Natural killer cell treated with Interleukin-12 subunit alpha and Interleukin-12 subunit beta and Interleukin-15 and Interleukin-18, amount 100 ng/mL, for 72 hours (primary cell): ENCODE measurements at places on chromosomes 7 and 10.
A peak's percentile ranks its signal among the peaks of the same experiment; 100 is the strongest.

- H3K27ac ChIP-seq, result peak overlapping the region; percentile 78
- H3K4me1 ChIP-seq, result peaks cover 60% of the 10 kb centered on the region
- no peak for DNase-seq
- no peak overlapping the region for H3K4me3 ChIP-seq
- peaks cover 45% of the 10 kb centered on the region for H3K36me3 ChIP-seq
Observed at GRCh38 chr10:62000037-62000603, 98.6 kb downstream of the ARID5B start.

DNA sequence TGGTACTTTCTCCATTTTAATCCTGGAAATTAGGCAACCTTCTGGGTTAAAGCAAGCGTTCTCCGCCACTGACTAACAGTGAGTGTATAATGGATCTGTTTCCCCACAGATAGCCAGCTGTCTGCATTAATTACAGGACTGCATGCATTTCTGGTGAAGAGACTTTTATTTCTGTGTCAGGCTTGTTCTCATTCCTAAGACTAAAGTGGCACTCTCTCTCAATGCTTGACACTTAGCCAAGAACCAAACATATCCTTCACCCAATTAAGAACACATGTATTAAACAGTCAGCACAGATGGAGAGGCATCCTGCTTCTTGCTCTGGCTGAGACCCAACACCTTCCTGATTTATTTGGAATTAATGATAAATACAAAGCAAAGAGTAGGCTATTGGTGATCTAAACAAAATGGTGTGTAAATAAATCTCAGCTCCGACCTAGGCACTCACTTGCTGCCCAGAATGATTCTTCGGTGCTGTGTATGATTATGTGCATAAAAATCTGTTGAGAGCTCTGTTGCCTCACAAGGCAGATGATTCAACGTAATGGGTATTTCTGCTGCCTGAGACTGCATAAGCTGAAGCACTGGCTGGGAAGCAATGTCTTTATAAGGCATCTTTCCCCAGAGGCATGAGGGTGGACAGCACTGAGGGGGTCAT lies 16.8 kb downstream of the CALU start:
- no peak for DNase-seq
- no peak overlapping the region for H3K4me3 ChIP-seq
- no peak overlapping the region for H3K27ac ChIP-seq

DNA sequence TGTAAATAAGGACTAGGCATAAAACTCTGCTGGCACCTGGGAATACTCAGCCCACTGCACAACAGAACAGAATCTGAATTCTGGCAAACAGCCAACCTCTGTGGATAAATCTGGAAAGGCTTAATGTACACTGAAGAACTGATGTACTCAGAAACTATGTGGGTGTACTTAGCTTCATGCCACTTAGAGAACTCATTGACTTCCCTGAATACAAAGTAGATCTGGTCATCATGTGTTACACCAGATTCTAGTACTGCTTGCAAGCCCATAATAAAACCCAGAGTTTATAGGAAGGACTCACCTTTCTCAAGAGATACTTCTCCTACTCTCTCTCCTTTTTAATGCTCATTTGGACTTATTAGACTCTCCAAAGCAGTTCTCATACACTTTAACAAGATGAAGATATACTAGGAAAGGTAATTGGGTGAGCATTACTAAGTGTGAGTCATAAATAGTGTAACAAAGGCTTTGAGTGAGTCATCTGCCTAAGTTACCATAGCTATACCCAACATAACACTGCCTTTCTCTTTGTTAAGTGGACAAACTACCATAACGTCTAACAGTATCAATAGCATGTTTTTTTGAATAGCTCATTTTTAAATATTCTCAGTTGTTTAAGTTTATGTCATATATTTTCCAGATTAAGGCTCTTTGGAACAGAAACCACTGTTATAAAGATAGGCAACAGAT lies 309.1 kb downstream of the MDFIC start:
- no peak overlapping the region for H3K4me3 ChIP-seq
- no peak for DNase-seq
- H3K27me3 ChIP-seq, result peaks cover 7% of the 10 kb centered on the region
- no peaks in the 10 kb centered on the region for H3K36me3 ChIP-seq
- H3K27ac ChIP-seq, result no peak overlapping the region

GRCh38 chr10:55369670-55370420 lies 568.8 kb upstream of the PCDH15 start:
- H3K27me3 ChIP-seq, result no peaks in the 10 kb centered on the region
- H3K36me3 ChIP-seq, result no peaks in the 10 kb centered on the region
- no peak overlapping the region for H3K27ac ChIP-seq
- H3K4me1 ChIP-seq, result no peaks in the 10 kb centered on the region
- no peak overlapping the region for H3K4me3 ChIP-seq
- DNase-seq, result no peak

GRCh38 chr10:92142949-92143348 lies 147.9 kb downstream of the CPEB3 start:
- no peaks in the 10 kb centered on the region for H3K4me1 ChIP-seq
- no peak overlapping the region for H3K27ac ChIP-seq
- no peak overlapping the region for H3K4me3 ChIP-seq
- DNase-seq, result no peak
- H3K27me3 ChIP-seq, result no peaks in the 10 kb centered on the region

DNA sequence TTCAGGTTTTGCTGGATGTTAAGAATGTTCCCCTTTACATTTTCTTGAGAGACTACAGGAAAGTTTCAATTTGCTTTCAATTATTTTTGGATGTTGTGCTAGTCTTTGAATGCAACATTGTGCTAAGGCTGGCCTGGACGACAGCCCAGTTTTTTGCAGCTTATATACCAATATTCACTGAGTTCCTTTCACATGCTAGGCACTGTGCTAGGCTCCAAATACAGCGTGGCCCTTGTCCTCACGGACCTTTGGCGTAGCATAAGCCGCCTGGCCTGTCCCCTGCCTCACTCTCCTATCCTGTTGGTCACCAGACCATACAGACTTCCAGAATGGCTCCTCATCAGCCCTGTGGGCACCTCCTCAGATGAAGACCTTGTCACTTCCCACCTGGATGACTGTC lies 19.5 kb upstream of the HSPA12A start:
- H3K27me3 ChIP-seq, result peaks cover 40% of the 10 kb centered on the region
- no peak overlapping the region for H3K27ac ChIP-seq
- H3K4me1 ChIP-seq, result no peaks in the 10 kb centered on the region
- H3K4me3 ChIP-seq, result no peak overlapping the region
- no peaks in the 10 kb centered on the region for H3K36me3 ChIP-seq
- DNase-seq, result peak; percentile 42

- H3K4me1 ChIP-seq, result no peaks in the 10 kb centered on the region
- H3K36me3 ChIP-seq, result no peaks in the 10 kb centered on the region
- no peak overlapping the region for H3K27ac ChIP-seq
- H3K27me3 ChIP-seq, result no peaks in the 10 kb centered on the region
- DNase-seq, result no peak
- no peak overlapping the region for H3K4me3 ChIP-seq
Observed at GRCh38 chr10:130021383-130021950, 57.4 kb upstream of the EBF3 start.

GRCh38 chr7:27923642-27923980 lies 183.6 kb downstream of the TAX1BP1 start:
- no peaks in the 10 kb centered on the region for H3K27me3 ChIP-seq
- H3K27ac ChIP-seq, result no peak overlapping the region
- peaks cover 21% of the 10 kb centered on the region for H3K4me1 ChIP-seq
- H3K4me3 ChIP-seq, result no peak overlapping the region
- no peaks in the 10 kb centered on the region for H3K36me3 ChIP-seq
- DNase-seq, result no peak

GRCh38 chr7:142177869-142178268 lies 66.4 kb downstream of the MGAM2 start:
- peaks cover 10% of the 10 kb centered on the region for H3K4me1 ChIP-seq
- peaks cover 13% of the 10 kb centered on the region for H3K27me3 ChIP-seq
- no peak for DNase-seq
- H3K27ac ChIP-seq, result no peak overlapping the region

GRCh38 chr10:121469797-121470606 lies 128.2 kb downstream of the FGFR2 start:
- H3K36me3 ChIP-seq, result no peaks in the 10 kb centered on the region
- no peak for DNase-seq
- H3K27ac ChIP-seq, result no peak overlapping the region

- no peaks in the 10 kb centered on the region for H3K4me1 ChIP-seq
- H3K27me3 ChIP-seq, result peaks cover 5% of the 10 kb centered on the region
- H3K4me3 ChIP-seq, result no peak overlapping the region
- no peak overlapping the region for H3K27ac ChIP-seq
- no peaks in the 10 kb centered on the region for H3K36me3 ChIP-seq
Observed at GRCh38 chr7:29892231-29892630, 85.9 kb downstream of the WIPF3 start.

DNA sequence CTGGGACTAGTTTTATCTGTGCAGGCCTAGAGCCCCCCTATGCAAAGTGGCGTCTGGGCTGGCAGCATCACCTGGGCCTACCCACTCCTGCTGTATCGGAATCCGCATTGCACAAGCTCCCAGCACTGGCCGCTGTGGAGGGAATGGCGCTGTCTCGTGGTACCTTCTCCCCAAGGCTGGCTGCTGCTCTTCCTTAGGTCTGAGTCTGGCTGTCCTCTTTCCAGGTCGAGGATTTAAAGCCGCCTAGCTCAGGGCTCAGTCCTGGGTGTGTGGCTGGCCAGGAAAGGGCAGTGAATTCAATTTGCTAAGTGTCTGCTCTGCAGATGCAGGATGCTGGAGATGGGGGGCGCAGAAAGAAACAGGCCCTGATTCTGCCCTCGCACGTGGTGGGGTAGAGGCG lies 44.7 kb downstream of the MGMT start:
- H3K4me3 ChIP-seq, result no peak overlapping the region
- H3K27ac ChIP-seq, result no peak overlapping the region
- no peaks in the 10 kb centered on the region for H3K36me3 ChIP-seq

- DNase-seq, result no peak
- H3K27me3 ChIP-seq, result no peaks in the 10 kb centered on the region
- H3K4me1 ChIP-seq, result no peaks in the 10 kb centered on the region
Observed at GRCh38 chr7:95011995-95012394, 104.6 kb downstream of the PPP1R9A start.

DNA sequence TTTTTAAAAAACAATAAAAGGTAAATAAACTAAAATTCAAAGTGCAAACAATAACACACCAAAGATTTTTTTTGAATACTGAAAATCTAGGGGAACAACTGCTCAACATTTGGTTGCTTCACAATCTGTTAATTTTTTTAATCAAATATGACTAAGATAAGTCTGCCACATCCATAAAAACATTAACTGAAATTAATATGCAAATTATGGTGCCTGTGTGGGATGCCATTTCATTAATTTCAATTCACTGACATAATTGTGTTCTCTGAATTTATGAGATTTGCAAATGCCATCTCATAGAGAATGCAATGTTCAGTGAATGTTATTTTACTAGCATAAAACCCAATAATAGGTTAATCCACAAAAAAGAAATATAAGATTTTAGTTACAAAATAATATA lies 233.8 kb downstream of the LRRN3 start:
- H3K4me3 ChIP-seq, result no peak overlapping the region
- H3K4me1 ChIP-seq, result no peaks in the 10 kb centered on the region
- no peak overlapping the region for H3K27ac ChIP-seq
- H3K27me3 ChIP-seq, result no peaks in the 10 kb centered on the region

- no peak for DNase-seq
- peak overlapping the region; percentile 27 for H3K27ac ChIP-seq
- no peaks in the 10 kb centered on the region for H3K27me3 ChIP-seq
- H3K4me3 ChIP-seq, result no peak overlapping the region
Observed at GRCh38 chr7:139589474-139589873, 66.0 kb downstream of the CLEC2L start.

DNA sequence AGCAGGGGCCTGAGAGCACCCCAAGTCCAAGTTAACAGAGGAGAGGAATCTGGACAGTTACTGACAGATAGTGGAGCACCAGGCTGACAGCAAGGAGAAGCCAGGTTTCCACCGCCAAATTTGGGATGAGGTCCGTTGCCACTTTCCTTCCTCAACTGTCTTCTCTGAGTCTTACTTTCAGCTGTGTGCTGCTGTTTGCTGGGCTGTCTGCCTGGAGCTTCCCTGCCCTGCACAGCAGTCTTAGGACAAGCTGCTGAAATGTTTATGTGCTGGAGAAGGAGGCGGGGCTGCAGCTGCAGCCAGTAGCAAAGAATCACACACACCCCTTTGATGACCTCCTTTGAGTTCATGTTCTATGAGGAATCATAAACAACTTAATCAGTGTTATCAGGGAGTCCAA lies 17.4 kb upstream of the CYP3A7 start:
- no peaks in the 10 kb centered on the region for H3K4me1 ChIP-seq
- H3K27me3 ChIP-seq, result peaks cover 22% of the 10 kb centered on the region
- no peaks in the 10 kb centered on the region for H3K36me3 ChIP-seq
- no peak overlapping the region for H3K27ac ChIP-seq
- DNase-seq, result no peak
